ENCODE measurements at places on chromosomes 1 and 21. TPM values are rescaled to one million over a fixed set of nuclear protein-coding genes. Genes with fewer than 3 reads are reported as not detected.

TMCC2 gene
- polyA plus RNA-seq = 0.22 TPM

MXRA8 gene
- polyA plus RNA-seq = not detected

DNA sequence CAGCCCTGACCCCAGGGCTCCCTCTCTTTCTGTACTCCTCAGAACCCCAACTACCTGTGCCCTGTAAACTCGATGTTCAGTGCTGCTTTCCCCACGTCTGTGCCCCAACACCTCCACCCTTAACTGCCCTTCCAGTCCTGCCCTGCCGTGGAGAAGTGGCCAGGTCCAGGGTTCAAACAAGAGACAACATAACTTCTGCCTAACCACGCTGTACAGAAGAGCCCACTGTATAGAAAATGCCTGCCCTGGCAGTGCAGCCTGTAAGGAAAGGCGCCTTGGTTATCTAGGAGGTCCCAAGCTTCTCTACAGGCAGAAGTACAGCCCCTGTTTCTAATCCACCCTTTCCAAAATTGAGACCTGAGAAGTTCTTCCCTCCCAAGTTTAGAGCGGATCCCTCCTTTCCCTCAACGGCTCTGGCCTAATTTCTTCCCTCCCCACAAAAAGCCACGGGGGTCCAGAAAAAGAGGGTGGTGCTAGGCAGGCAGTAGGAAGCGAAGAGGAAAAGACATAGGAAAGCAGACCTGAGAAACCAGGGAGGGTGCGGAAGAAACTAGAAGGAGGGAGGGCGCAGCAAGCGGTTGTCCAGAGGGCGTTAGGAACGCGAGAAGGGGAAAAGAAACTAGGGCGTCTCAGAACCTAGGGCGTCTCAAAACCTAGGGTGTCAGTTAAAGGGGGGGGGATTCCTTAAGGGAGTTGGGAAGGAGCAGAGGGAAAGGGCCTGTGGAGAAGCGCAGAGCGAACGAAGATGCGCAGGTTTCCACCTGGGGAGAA lies 3.2 kb downstream of the DMRTA2 start:
- no peaks in the 10 kb centered on the region for H3K36me3 ChIP-seq
- H3K27me3 ChIP-seq = peaks cover 20% of the 10 kb centered on the region
- no peak for DNase-seq
- H3K4me1 ChIP-seq = peaks cover 37% of the 10 kb centered on the region

GRCh38 chr1:197954718-197955418 lies 37.7 kb downstream of the LHX9 start:
- DNase-seq = no peak
- H3K4me1 ChIP-seq = peaks cover 5% of the 10 kb centered on the region
- no peak overlapping the region for H3K4me3 ChIP-seq
- H3K27ac ChIP-seq = no peak overlapping the region
- no peaks in the 10 kb centered on the region for H3K36me3 ChIP-seq
